ENCODE measurements at places on chromosomes 6 and 20.

GRCh38 chr6:125296471-125296870 lies 5.3 kb downstream of the HDDC2 start:
- DNase-seq, result no peak

DNA sequence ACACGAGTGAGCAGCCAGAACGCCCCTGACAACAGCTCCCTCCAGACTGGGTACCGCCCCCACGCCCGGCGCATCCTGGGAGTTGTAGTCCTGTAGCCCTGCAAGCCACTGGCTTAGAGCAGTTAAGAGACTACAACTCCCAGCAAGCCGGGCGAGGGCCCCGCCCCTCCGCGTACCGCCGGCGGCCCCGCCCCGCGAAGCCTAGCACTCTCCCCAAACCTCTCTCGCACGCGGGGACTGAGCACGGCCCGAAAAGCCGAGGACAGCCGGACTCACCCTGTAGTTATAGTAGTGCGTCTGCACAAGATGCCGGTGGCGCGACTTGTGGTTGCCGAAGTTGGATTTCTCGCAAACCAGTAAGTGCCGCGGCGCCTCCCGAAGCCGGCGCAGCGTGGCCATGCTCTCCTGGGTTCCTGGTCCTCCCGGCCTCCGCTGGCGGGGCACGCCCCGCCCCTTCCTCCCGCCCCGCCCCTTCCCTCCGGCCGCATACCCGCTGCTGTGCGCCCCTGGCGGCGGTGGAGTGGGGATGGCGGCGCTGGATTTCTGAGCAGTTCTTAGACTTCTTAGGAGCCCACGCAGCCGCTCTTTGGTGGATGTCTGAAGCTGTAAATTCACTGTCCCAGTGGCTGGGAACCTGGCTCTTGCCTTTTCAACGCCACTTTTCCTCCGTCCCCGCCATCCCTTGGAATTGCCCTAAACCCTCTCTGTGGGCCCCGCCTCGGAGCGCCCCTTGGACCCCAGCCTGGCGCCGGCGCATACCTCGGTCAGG lies at the start of gene RPP40:
Gene RPP40, minus strand, starts transcription at position 434 of the 769 bp plus-strand sequence. Its CDS starts 35 bp downstream, at position 399.
- peak; percentile 91 for DNase-seq

- no peak for DNase-seq
These were observed 11.9 kb downstream of the CCDC167 start for GRCh38 chr6:37487591-37488380.

GRCh38 chr6:53543359-53544216 lies 1.3 kb downstream of the GCLC start:
- no peak for DNase-seq

- DNase-seq, result peak; percentile 35
These were observed 304.4 kb upstream of the PLCB4 start for GRCh38 chr20:8764344-8764962.

DNA sequence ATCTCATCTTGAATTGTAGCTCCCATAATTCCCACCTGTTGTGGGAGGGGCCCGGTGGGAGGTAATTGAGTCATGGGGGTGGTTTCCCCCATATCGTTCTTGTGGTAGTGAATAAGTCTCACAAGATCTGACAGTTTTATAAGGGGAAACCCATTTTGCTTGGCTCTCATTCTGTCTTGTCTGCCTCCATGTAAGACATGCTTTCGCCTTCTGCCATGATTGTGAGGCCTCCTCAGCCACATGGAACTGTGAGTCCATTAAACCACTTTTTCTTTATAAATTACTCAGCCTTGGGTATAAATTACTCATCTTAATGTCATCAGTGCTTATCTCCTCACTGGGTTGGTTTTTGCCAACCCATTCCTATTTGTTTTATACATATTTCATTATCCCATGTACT lies 142.0 kb upstream of the GMDS start:
- DNase-seq, result no peak

DNA sequence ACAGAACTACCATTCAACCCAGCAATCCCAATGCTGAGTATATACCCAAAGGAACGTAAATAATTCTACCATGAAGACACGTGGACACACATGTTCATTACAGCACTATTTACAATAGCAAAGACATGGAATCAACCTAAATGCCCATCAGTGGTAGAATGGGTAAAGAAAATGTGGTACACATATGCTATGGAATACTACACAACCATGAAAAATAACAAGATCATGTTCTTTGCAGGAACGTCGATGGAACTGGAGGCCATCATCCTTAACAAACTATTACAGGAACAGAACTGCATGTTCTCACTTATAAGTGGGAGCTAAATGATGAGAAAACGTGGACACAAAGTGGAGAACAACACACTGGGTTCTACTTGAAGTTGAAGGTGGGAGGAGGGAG lies 22.4 kb upstream of the ELOVL4 start:
- no peak for DNase-seq

- DNase-seq, result no peak
These were observed 378.2 kb upstream of the ARID1B start for GRCh38 chr6:156398966-156399365.

- DNase-seq, result no peak
These were observed 81.6 kb downstream of the OLIG3 start for GRCh38 chr6:137412562-137412961.

GRCh38 chr6:121934451-121934850 lies 465.0 kb upstream of the HSF2 start:
- DNase-seq, result no peak

DNA sequence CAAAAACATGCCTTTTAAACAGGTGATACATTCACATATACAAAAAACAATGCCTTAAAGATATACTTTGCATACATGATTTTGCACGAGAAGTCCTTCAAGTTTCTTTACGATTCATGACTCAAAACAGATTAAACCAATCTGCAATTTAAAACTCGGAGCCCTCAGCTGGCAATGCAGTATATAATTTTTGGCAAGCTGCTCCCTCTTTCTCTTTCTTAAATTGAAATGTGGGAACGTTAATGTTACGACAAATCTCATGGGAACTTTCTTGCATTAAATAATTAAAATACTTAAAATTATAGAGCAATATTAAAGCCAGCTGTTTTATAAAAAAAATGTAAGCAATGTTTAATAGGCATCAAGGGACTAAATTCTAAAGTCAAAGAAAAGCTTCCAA lies 334.6 kb downstream of the ESR1 start:
- DNase-seq, result no peak

- DNase-seq, result no peak
These were observed 31.8 kb downstream of the TBC1D7 start for GRCh38 chr6:13296536-13296997.

GRCh38 chr6:142896732-142897131 lies 48.2 kb downstream of the HIVEP2 start:
- DNase-seq, result no peak

DNA sequence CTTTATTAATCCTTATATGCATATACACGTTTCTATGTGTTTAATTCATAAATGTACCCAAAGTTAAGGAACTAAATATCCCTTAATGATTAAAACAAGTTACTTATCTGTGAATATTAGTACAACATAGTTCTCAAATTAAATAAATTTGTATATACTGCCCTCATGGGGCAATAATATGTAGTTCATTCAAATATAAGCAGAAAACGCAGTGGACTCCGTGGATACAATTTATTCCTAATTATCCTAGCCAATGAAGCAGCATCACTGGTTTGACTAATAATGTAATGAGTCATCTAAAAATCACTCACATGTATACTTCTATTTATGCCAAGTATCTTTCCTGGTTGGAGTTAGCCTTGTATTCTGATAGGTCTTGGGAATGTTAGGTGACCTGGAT lies 111.6 kb downstream of the TBC1D32 start:
- DNase-seq, result peak; percentile 6

DNA sequence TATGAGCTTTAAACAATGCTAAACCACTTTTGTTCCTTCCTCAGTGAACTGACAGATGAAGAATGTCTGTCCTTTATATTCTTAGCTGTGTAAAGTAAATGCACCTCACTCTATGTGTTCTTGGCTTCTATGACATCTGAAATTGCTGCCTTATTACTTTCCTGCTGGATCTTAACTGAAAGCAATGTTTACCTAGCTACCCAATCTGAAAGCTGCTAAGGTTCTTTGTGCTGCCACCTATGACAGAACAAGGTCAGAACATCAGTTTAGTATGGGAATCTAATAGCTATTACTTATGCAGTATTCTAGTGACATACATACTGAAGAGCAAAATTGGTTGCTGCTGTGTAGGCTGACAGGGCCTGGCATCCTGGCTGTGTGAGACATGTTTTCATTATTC lies 444.1 kb downstream of the KHDRBS2 start:
- DNase-seq, result no peak

GRCh38 chr6:161408041-161408440 lies 134.2 kb upstream of the AGPAT4 start:
- DNase-seq, result no peak

GRCh38 chr6:153231048-153231646 lies 100.1 kb upstream of the RGS17 start:
- DNase-seq, result peak; percentile 3

DNA sequence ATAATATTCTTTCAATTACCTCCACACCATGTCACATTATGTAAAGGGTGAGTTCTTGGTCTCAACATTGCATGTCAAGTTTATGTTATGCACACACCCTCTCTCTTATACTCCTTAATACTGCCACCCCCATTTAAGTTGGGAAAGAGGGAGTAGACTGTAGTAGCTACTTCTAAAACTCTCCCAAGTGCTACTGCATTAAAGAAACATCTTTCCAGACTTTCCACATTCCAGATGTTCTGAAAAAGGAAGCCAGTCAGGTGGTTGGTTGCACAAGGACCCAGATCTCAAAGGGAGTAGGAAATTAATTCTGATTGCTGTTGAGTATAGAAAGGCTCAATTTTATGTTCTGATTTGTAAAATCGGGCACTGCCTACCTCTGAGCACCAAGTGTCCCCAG lies 419.5 kb downstream of the CD83 start:
- DNase-seq, result no peak

GRCh38 chr6:44253307-44254101 lies 3.8 kb downstream of the SLC35B2 start:
- DNase-seq, result no peak

DNA sequence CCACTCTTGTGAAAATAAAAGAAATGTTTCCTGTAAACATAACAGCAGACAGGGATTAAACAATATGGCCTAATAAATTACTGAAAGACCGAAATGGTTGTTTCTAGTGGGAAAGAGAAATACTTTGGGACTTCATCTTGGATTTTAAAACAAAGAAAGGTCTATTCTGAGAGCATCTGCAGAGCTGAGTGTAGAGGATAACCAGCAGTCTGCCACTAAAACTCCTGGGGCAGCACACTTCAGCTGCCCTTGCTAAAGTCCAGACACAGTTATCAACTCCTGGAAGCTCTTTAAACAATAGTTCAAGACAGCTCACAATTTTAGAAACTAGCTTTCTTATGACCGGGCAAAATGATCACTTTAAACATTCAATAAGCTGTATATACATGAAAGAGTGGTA lies 38.6 kb downstream of the AKIRIN2 start:
- no peak for DNase-seq

GRCh38 chr6:163241683-163242082 lies 172.8 kb upstream of the QKI start:
- DNase-seq, result no peak

DNA sequence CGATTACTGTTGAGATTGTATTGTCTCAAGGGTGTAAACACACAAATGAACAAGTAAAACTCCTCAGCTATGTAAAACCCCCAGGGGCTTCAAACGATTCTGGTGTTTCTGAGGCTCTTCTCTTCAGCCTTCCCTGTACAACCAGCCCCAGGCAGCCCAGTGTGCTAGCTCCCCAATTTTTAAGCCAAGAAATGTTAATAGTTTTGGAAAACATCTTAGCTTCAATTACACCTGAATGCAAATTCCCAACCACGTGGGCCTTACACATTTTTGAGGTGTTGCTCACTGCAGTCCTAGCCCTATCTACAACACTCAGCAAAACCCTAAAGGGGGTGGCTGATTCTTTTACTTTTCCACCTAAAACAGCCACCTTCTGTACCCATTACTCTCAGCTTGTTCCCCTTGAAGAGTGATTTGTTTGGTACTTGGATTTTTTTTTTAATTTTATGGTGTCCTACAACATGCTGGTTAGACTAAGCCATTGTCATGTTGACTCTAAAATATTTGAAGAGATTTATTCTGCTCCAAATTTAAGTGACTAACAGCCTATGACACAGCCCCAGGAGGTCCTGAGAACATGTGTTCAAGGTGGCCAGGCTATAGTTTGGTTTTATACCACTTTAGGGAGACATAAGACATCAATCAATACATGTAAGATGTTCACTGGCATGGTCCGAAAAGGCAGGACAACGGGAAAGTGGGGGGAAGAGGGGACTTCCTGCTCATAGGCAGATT lies 48.7 kb downstream of the ADAT2 start:
- DNase-seq, result no peak

DNA sequence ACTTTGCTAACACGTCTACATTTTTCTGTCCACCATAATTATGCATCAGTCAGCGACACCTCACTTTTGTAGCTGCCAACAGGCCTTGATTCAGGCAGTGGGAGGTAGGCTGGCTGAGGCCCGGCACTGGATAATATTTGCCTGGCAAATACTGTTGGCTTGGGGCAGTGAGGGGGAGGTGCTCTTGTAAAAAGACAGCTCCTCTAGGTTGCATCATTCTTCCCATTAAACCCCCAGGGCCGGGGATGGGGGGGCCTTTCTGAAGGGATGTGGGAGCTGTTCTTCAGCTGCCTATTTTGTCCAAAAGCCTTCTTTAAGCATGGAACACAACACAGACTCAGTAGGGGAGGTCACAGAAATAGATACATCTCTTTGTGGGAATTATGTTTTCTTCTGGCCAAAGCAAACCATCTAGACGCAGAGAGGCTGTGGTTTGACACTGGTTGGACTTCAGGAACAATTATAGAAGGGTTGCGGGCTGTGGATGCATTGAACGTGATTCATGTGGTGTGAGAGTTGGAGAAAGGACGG lies 338.3 kb upstream of the NT5E start:
- DNase-seq, result no peak

GRCh38 chr20:37385659-37386504 lies 39.9 kb downstream of the SRC start:
- DNase-seq, result no peak

DNA sequence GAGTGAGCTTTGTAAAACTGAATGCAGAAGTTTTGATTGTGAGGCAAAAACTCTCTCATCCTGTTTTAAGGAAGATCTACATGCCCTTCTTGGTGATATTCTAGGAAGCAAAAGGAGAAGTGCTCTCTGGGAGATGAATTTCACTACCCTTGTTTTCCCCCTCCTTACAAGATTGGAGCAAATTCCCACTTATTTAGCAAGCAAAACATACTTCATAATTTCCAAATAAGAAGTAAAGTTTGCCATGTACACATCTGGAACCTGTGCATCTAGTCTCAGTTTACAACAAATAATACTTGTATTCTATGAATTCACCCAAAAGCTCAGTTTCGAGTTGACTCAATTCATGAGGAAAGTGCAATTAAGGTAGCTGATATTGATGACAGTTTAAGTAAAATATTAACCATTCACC lies 27.6 kb upstream of the IFNGR1 start:
- no peak for DNase-seq

GRCh38 chr6:132496519-132497180 lies 16.3 kb downstream of the STX7 start:
- no peak for DNase-seq

Data from GM04504 (cell line).